Cortex of kidney (tissue), 1 donor: ENCODE measurements at places on chromosomes 5 and 9.

GRCh38 chr5:124795829-124796228, 49.4 kb upstream of the ZNF608 start:
- DNase-seq = no peak

- no peak for DNase-seq
Observed at GRCh38 chr9:75133396-75133795, 45.1 kb downstream of the OSTF1 start.

- DNase-seq = no peak
Observed at GRCh38 chr9:126483468-126484073, 130.2 kb upstream of the LMX1B start.

DNA sequence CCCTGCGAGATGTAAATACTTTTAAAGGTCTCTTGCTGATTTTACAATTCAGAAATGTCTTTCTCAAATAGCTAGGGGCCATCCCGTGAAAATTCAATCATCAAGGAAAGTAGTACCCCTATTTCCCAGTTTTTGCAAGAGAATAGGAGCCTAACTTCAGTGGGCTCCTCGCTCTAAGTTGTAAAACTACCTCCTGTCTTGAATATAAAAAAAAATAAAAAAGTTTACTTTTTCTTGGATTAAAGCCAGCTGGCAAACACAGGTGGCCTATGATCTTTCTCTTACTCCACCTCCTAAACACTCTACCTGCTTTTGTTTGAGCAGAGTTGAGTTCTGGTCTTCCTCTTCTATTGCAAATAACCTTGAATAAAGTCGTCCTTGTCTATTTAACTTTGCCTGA, 79.4 kb downstream of the SLCO4C1 start:
- no peak for DNase-seq

DNA sequence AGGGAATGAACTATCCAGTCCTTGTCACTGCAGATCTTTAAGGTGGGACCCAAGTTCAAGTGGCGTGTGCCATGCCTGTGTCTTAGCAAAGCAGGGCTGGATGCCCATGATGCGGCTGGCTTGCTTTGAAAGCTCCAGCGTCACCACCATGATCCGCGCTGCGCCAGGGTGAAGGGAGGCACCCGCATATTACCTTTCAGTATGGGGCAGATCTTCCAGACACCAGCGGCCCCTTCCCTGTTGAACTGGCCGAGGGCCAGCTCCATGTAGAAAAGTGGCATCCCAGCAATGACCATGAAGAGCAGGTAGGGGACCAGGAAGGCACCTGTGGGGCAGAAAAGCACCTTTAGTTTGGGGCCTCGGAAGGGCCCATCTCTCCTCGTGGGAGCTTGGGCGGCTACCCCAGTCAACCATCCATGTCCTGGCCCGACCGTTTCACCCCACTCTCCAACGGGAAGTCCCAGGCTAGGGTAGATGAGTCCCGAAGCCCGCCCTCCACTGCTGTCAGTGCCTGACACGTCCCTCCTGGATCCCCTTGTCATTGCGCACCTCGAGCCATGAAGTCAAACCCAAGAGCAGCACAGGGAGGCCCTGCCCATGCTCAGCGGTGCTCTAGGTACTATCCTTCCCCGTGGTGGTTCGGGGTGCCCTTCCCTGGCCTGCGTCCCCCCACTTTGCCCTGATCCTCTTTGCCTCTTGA, 3.9 kb downstream of the SLC6A3 start:
- no peak for DNase-seq

GRCh38 chr5:128539038-128539429, 989 bp upstream of the FBN2 start:
- DNase-seq = no peak

DNA sequence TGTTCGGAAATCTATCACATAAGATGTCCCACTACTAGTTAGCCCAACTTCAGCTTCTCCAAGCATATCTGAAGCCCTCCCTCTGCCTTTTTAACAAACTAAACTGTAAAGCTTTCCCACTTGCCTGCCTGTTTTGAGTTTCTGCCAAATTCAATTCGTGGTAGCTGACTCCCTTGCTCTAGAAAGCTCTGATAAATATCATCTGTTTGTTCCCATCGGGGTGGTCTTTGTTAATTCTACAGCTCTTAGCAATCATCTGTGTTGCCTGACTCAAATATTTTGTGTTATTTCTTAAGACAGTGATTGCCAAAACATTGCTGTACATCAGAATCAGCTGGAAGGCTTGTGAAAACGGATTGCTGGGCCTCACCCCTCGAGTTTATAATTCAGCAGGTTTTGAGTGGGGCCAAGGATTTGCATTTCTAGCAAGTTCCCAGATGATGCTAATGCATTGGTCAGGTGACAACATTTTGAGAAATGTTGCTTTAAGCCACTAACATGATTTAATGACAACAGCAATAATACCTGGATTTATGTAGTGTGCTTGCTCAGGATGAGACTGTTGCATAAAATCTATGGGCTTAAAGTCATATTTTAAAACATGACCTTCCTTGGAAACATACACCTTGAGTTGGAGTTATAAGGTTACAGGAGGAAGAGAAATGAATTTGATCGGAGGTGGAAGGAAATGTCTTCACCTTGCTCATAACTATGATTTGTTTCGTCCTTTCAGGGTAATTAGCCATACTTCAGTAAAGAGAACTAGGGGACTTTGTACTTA, 631.9 kb downstream of the PSAT1 start:
- DNase-seq = no peak

GRCh38 chr9:87102126-87102525, 154.8 kb upstream of the GAS1 start:
- no peak for DNase-seq

DNA sequence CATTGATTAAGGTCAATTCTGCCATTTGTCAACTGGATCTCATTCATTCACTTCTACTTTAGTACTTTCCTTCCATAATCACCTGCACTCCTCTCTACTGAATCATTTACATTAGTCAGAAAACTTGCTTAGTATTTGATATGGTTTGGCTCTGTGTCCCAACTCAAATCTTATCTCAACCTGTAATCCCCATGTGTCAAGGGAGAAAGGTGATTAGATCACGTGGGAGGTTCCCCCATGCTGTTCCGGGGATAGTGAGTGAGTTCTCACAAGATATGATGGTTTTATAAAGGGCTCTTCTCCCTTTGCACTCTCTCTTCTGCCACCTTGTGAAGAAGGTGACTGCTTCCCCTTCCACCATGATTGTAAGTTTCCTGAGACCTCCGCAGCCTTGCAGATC, 23.7 kb upstream of the UGCG start:
- DNase-seq = no peak

DNA sequence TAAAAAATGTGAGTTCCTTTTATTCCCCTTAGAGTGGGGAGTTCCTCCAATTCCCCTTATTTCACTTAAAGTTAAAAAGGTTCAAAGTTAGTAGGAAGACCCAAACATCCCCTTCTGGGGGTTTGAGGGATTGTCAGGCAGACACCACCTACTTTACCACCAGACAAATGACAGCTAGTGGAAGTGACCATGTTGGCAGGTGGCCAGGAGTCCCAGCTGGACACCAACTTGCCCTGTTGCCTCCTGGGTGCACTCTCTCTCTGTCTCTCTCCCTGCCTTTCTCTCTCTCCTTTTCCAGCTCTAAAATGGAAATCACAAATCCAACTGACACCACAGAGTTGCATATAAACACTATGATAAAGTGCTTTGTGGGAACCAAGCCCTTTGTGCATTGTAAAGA, 307.7 kb upstream of the TLE4 start:
- DNase-seq = no peak

GRCh38 chr9:16626577-16627130, 243.8 kb downstream of the BNC2 start:
- no peak for DNase-seq

- no peak for DNase-seq
Observed at GRCh38 chr5:13378091-13378490, 566.4 kb downstream of the DNAH5 start.

DNA sequence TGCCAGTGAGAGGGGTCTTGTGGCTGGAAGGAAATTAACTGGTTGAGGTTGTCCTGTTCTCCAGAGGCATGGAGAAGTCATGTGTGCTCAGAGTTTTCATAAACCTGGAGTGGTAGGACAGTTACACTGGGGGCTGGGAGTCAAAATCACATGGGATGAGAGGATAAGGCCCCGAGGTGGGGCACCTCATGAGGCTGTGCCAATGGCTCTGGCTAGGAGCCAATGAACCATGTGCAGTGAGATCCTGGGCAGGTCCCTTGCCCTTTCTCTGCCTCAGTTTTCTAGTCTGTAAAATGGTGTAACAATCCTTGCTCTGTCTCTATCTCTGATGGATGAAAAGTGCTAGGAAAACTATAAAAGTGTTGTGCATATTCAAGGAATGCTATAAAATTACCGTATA, 7.0 kb upstream of the SYNPO start:
- no peak for DNase-seq

DNA sequence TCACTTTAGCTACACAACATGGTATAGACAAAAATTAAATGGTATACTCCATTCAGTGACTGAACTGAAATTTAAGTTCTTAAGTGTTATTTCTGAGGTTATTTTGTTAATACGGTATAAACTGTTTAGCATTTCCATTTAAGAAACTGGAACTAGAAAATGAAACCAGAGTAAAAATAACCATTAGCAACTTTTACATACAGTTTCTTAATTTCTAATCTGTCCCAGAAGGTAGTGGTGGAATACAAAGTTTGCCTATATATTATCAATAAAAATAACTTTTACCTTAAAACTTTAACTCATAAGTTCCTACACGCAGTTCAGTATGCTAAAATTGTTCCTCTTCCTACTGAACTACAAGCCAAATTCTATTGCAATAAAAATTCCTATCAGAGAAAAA, 10.3 kb downstream of the GOLPH3 start:
- no peak for DNase-seq

- DNase-seq = no peak
Observed at GRCh38 chr9:100229136-100229535, 123.6 kb downstream of the TEX10 start.

GRCh38 chr5:131277875-131278740, 14.3 kb downstream of the CDC42SE2 start:
- DNase-seq = no peak

DNA sequence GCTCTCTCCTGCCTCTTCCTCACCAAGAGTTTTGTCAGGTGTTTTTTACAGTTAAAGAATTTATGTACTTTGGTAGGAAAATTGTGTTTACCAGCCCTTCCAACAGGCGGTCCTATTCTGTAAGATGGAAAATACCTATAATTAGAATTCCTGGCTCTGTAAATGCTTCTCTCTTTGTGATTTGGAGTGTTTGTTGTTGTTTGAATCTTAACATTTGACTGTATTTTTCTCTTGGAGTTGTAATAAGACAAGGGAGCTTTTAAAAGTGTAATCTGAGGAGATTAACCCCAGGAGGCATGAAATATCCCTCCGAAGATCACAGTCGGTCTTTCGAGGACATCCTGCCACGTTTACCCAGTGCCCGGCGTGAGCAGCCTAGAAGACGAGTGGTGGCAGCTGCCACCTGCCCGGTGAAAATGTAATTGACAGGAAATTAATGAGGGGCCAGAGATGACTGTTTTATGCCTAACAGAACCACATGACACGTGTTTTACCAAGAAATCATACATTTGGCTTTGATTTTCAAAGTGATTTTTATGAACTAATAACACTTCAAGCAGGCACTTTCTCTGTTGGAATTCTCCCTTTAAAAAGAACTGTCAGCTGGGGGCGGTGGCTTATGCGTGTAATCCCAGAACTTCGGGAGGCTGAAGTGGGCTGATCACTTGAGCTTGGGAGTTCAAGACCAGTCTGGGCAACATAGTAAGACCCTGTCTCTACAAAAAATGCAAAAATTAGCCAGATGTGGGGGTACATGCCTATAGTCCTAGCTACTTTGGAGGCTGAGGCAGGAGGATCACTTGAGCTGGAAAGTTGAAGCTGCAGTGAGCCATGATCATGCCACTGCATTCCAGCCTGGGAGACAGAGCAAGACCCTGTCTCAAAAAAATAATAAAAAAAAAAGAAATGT, 20.0 kb downstream of the ANKRD33B start:
- no peak for DNase-seq

GRCh38 chr9:137077010-137077747, at the start of gene UAP1L1:
Gene UAP1L1, plus strand, starts transcription at chr9:137077517. Its CDS starts 16 bp downstream, at chr9:137077533.
- no peak for DNase-seq

DNA sequence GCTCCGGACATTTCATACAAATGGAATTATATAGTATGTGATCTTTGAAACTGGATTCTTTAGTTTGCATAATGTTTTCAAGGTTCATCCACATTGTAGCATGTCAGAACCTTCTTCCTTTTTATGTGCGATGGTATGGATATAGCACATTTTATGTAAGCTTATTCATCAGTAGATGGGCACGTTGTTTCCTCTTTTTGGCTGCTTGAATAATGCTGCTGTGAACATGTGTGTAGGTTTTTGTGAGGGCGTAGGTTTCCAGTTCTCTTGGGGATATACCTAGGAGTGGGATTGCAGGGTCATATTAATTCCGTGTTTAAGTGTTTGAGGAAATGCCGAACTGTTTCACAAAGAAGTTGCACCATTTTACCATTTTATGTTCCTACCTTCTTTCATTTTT, 187.8 kb downstream of the NR3C1 start:
- DNase-seq = no peak

DNA sequence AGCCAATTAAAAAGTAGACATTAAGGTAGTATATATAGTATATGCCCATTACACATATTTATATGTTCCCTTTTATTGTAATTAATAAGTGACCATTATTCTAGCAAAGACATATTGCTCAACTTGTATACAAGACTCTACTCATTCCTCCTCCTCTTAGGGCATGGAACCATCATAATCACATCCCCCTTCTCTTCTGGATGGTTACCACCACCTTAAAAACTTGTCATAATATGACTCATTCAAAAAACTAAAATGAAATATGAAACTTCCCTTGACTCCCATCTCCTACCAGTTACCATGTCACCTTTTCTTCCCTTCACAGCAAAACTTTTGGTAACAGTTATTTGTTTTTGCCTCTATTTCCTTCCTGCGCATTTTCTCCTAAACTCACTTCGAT, 438.7 kb downstream of the KDM4C start:
- DNase-seq = no peak

DNA sequence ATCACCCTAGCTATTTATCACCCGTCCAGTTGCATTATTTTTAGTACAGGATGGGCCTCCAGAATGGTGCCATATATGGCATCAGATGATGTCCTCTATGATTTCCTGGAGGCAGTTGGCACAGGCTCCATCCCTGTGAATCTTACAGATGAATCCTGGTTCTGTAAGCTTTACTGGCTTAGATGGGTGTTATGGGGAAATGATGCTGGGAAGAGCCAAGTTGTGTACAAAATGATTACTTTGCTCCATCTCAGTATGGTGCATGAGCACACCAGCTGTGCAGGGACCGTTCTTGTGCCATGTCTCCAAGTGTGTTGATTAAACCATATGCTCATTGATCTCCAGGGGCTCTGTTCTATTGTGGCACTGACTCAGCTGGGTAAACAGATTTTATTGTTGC, 755.7 kb downstream of the TLR4 start:
- no peak for DNase-seq
